HT-29 (cell line): ENCODE measurements at places on chromosomes 3 and 15. TPM values are rescaled to one million over a fixed set of nuclear protein-coding genes. Genes with fewer than 3 reads are reported as not detected.

DNA sequence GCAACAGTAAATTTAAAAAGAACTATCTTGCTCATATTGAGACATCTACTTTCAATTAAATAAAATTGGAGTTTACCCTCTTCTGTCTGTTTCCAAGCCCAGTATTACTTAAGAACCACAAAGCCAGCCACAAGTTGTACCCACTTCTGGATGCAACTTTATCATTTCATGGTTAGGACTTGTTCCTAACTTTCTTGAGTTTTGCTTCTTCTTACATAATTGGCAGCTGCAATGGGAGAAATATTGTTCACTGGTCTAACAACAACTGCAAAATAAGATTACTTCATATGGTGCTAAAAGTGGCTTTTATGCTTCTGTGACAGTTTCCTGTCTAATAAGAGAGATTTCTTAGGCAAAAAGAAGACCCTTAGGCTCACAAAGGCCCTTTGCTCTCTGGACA, 240.6 kb downstream of the OTOL1 start:
- DNase-seq, result no peak

GRCh38 chr3:25463836-25464418, 35.9 kb downstream of the RARB start:
- no peak for DNase-seq

The DNAH1 gene
- total RNA-seq, result 1.4 and 4.0 TPM in 2 replicates

- DNase-seq, result peak; percentile 20
Measured at GRCh38 chr15:29268706-29269484, 727 bp downstream of the NSMCE3 start.

The TAGLN3 gene
- total RNA-seq, result 0.08 TPM in 1 of 2 replicates, not detected in the other

- no peak for DNase-seq
Measured at GRCh38 chr3:113274425-113275257, 63.3 kb downstream of the BOC start.

The PARP15 gene
- total RNA-seq, result not detected in 2 replicates

GRCh38 chr3:29488922-29489321, 208.1 kb downstream of the RBMS3 start:
- DNase-seq, result no peak

- peak; percentile 87 for DNase-seq
Measured at GRCh38 chr15:55917881-55918296, 75.5 kb downstream of the NEDD4 start.

- no peak for DNase-seq
Measured at GRCh38 chr15:79117442-79118204, 27.0 kb upstream of the RASGRF1 start.

DNA sequence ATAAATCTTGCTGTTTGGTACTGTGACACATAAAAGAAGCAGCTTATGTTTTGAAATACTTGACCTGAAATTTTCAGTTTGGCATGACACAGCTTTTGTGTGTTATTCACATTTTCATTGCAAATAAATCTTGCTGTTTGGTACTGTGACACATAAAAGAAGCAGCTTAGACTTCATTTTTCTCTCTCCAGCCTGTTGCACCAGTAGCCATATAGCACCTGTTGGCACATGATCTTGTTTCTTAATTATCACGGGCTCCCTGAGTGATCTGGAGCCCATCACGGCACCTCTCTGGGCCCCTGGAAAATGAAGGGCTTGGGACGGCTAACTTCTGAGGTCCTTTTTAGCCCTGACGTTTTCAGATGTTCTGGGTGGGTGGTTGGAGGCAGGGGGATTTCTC, 77.4 kb upstream of the SLCO3A1 start:
- DNase-seq, result no peak

DNA sequence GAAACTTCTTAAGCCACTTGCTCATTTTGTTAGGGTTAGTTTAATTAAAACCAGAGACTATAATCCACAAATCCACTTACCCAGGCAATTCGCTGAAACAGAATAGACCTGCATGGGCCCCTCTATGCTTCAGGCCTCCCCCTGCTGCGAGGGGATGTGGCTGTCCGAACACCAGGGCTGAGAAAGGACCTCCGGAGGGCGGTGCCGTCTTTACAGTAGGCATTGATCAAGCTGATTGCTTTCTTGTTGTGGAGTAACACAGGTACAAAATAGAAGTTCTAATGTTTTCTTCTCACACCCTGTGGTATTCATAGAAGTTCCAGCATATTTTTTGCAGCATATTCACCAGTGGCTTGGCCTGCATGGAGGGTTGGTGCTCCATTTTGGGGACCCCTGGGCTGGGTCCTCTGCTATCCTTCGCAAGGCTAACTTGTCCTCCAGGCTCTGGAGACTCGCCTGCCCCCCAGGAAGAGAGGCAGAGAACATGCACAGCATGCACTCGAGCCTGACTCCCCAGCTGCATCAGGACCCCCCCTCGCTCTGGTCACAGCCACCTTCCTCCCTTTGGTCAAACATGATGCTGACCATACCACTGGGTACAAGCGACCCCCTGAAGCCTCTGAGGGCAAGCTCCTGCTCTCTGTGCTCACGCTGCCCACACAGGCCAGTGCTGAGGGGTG, 55.3 kb downstream of the TPRA1 start:
- DNase-seq, result no peak

The TAMM41 gene
- 2.8 and 4.0 TPM in 2 replicates for total RNA-seq

The GHRL gene
- not detected in 2 replicates for total RNA-seq

DNA sequence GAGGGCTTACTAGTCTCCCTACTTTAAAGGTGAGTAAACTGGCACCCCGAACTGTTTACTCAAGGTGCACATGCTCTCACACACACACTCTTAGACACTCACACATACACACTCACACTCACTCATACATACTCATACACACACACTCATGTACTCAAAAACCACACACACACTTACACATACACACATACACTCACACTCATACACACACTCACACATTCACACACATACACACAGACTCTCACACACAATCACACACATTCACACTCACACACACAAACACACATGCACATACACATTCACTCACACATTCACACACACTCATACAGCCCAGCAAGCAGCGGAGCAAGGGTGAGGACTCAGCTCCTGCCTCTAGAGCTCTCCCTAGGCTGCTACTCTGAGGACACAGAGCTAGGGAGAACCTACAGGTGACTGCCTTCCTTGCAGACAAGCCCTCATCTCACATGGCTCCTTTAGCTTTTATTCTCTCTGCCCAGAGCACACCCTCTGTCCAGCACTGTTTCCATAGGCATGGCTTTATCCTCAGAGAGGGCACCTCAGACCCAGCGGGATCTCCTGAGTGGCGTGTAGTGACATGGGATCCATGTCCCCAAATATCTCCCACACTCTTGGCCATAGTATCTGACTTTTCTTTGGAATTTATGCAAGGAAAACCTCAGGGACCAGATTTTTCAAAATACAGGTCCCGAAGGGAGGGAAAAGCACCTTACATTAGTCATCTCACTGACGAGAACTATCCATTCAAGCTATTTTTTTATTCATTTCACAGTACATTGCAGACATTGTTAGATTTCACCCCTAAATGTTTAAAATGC, 26.2 kb upstream of the ATG7 start:
- DNase-seq, result no peak

DNA sequence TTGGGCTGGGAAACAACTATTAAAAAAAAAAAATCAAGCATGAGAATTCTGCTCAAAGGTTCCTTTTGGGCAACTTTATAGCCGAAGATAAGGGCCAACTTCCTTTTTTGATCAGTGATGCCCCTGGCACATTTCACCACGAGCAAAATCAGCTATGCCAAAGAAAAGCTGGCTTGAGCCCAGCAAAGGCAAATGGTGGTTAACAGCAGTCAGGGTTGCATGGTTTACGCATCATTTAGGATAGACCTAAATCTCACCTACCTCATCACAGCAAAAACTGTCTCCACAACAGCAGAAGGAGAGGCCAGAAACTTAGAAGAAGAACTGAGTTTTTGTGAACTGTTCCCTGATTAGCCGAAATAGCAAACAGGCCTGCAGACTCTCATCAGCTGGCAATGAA, 220.1 kb upstream of the CDIN1 start:
- no peak for DNase-seq

- DNase-seq, result no peak
Measured at GRCh38 chr15:49242820-49243219, 72.8 kb downstream of the GALK2 start.

GRCh38 chr15:64383760-64384159, 2.5 kb upstream of the PCLAF start:
- DNase-seq, result no peak

The ANKRD34C gene
- total RNA-seq, result not detected in 2 replicates

DNA sequence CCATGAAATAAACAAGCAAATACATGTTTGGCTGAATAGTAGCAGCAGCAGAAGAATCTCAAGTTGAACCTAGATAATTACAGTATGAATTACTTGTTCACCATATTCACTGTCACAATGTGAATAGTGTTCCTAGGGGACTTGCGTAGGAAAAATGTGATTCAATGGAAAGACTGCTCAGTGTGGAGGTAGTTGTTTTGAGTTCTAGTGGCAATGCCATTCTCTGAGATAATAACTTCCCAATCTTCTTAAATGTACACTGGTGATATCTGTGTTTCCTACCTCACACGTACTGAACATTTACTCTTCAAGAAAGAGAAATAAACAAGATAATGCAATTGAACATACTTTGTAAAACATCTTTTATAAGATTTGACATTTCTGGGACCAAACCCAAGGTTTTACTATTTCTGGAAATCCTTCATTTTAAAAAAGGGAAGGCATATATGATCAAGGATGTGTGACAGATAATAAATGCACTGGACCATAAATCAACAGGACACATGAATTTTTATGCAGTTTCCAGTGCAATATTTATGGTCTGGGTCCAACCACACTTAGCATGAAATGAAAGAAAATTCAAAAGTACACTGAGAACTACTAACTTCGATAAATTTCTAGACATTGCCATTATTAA, 598.3 kb upstream of the ZNF385D start:
- DNase-seq, result no peak

DNA sequence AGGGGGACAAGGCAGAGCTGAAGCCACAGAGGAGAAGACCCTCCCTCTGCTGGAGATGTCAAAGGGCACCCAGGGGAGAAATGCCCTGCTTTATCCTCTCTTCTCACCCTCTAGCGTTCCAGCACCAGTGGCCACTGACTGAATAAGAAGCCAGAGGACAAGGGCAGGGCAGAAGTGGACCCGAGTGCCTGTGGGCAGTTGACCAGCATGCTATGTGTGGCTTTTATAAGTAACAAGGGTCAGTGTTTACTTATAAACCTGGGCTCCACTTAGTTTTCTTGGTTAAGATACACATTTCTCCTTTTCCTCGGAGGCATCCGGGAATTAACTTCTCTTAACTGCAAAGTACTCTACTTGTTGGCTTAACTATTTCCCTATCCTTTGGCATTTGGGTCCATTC, 13.3 kb upstream of the HDAC11 start:
- DNase-seq, result no peak

- DNase-seq, result no peak
Measured at GRCh38 chr3:29605845-29606244, 325.0 kb downstream of the RBMS3 start.

- peak; percentile 31 for DNase-seq
Measured at GRCh38 chr3:71469138-71469435, 114.4 kb downstream of the FOXP1 start.
